NCI-H1436 (cell line): ENCODE measurements at places on chromosomes 7 and 10.

DNA sequence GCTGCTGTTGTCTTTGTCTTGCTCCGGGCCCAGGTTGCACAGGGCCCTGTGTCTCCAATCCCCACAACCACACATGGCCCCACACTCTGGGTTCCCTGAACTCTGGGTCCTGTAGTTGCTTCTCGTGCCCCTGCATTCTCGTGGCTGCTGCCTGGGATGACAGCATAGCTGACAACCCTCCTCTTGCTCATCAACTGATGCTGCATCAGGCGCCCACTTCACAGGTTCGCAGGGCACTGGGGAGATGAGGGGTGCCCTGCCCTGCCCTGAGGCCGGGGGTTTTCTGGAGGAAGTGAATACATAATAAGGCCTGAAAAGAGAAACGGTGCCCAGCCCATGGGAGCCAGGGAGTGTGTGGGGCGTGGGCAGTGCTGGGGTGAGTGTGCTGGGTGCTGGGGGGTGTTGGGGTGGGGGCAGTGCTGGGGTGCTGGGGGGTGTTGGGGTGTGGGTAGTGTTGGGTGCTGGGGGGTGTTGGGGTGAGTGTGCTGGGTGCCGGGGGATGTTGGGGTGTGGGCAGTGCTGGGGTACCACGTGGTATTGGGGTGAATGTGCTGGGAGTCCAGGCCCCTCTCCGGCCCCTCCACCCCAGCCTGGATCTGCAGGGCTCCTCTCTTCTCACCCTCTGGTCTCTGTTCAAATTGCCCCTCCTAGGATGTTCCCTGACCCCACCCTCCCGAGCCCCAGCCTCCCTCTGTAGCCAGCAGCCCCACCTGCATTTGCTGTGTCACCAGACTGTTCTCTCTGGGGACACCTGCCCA is 2.0 kb upstream of the MTG1 start:
- no peak for DNase-seq

DNA sequence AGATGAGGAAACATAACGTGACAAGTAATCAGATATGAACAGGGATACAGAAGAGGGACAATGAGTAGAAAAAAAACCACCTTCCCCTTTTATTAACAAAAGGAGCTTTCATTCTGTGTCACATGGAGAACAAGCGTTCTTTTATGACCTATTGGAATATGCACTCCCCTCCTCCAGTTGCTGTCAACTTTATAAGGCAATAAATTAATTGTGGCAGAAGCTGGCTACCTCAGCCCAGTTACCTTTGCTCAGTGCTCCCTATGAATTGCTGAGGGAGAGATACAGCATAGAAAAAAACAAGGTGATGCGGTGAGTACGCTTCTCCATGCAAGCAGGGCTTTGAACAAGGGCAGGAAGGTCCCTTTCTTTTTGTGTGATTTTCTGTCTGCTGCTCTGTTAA is at the start of gene MGAM2:
TSS of gene MGAM2 (plus strand) at position 220 of the 400 bp plus-strand sequence. CDS start 5,156 bp downstream, outside the sequence.
- DNase-seq: no peak

- DNase-seq: no peak
Measured at GRCh38 chr10:48941427-48942075, 1.9 kb upstream of the LRRC18 start.

- DNase-seq: no peak
Measured at GRCh38 chr7:74164985-74165456, 9.1 kb upstream of the EIF4H start.

- no peak for DNase-seq
Measured at GRCh38 chr10:132356621-132357195, 24.7 kb downstream of the LRRC27 start.
